ENCODE measurements at places on chromosomes 1 and 21.
A peak's percentile ranks its signal among the peaks of the same experiment; 100 is the strongest.

DNA sequence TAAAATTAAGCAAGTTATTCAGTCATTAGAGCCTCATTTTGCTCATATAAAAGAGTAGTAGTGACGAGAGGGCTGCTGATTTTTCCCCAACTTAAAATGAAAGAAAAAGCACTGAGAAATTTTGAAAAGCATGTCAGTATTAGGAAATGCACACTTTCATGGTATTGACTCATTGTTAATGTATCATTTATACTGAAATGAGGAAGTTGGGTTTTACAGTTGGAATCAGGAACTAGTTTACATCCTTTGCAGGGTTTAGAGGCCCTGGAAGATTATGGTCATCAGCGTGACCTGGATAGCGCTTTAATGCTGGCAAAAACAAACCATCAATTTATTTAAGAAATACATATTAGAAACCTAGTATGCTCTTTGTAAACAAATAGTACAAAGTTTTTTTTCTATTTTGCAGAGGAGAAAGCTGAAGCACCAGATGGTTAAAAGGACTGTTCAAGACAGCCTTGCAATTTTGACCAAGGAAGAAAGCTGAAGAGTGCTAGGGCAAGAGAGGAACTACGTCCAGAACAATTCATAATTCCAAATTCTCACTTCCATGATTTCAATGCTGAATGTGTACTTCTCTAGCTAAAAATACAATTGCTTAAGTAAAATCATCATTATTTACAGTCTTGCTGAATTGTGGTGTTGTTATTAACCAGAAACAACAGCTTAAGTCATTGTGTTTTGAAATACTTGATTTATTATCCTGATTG is 94.8 kb upstream of the SGIP1 start:
- peak; percentile 60 for DNase-seq

GRCh38 chr1:63289135-63289534 is 33.2 kb upstream of the FOXD3 start:
- no peak for DNase-seq

GRCh38 chr1:218350035-218350525 is 4.9 kb downstream of the TGFB2 start:
- DNase-seq: no peak

DNA sequence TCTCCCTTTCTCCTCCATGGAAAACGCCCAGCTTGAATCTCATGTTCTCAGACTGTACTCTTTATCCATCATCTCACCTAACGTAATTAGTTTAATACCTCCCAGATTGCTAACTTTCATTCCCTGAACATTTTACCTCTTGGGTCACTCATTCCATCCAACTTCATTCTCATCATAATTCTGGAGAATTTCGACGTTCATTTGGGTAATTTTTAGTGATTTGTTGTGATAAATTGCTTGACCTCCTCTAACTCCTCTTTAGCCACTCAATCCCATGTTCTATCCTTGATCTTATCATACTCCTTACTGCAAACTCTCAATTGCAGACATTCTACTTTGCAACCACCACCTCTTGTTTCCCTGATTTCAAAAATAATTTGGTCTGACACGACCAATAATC is 28.4 kb downstream of the RPE65 start:
- DNase-seq: no peak

- DNase-seq: no peak
Measured at GRCh38 chr21:45533846-45534635, 8.2 kb downstream of the SLC19A1 start.

GRCh38 chr1:2645776-2646175 is 13.0 kb upstream of the MMEL1 start:
- no peak for DNase-seq

- peak; percentile 80 for DNase-seq
Measured at GRCh38 chr21:37799211-37800056, 116.8 kb downstream of the KCNJ6 start.

- DNase-seq: no peak
Measured at GRCh38 chr1:100780814-100781213, 61.3 kb downstream of the VCAM1 start.

GRCh38 chr1:113479713-113480676 is 89.7 kb downstream of the MAGI3 start:
- DNase-seq: no peak

DNA sequence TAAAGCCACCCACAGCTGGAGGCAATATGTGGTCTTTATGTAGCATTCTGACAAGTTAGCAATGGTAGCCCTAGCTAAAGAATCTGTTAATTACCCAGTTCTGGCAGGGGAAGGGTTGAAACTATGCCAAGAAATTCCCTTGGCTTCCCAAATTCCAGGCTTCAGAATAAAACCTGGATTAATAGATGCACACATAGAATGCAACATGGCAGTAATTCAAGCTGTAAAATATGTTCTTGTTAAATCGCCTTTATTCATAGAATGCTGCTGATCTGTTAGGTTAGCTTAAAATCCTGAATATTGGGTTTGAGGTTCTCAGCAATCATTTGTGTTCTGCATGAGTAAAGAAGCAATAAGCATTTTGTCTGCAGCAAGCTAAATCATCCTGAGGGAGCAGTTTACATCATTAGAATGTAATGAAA is 80.1 kb downstream of the ZNF326 start:
- peak; percentile 44 for DNase-seq

DNA sequence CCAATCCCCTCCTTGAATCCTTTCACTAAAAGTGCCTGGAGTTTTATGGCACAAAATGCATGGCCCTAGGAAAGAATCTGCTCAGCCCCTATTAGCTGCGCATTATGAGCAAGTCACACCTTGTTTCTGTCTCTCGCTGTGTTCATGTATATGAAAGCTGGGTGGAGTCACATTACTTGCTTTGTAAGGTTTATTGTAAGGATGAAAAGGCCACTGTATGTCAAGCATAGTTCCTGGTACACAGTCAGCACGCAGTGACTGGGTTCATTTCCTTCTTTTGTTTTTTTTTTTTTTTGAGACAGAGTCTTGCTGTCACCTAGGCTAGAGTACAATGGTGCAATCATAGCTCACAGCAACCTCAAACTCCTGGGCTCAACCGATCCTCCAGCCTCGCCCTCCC is 6.7 kb upstream of the SLC9A1 start:
- DNase-seq: no peak

DNA sequence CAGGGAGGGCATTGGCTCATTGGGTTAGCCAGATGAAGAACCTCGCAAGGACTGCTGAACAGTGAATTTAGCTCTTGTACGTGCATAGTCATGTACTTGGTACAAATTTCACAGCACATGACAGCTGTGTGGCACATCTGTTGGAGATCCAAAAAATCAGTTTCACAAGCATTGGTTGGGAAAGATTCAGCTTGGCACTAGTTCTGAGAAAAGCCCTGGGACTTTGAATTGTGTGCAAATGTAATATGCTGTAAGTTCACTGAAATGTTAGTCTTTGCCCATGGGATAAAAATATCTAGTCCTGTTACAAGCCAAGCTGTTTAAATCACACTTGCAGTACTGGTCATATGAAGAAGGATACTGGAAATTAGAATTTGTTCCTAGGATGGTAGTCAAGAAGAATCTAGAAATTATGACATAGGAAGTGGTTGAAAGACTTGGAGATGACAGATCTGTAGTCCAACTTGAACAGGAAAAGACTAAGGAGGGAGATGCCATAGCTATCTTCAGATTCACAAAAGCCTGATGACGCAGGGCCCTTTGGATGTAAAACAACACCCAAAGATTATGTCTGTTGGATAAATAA is 19.2 kb downstream of the LAMC2 start:
- peak; percentile 72 for DNase-seq

GRCh38 chr21:38982096-38982495 is 176.4 kb downstream of the ETS2 start:
- peak; percentile 84 for DNase-seq

GRCh38 chr1:33841494-33841893 is 22.4 kb upstream of the HMGB4 start:
- peak; percentile 18 for DNase-seq

DNA sequence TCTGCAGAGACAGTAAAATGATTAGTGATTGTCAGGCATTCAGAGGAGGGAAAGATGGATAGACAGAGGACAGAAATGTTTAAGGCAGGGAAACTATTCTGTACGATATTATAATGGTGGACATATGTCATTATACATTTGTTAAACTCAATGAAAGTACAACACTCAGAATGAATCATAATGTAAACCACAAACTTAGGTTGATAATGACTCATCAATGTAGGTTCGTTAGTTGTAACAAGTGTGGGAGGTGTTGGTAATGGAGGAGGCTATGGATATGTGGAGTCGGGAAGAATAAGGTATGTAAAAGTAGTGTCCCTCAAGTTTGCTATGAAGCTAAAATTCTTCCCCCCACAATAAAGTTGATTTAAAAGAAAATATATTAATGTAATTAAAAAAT is 455.0 kb downstream of the BRINP3 start:
- DNase-seq: no peak

DNA sequence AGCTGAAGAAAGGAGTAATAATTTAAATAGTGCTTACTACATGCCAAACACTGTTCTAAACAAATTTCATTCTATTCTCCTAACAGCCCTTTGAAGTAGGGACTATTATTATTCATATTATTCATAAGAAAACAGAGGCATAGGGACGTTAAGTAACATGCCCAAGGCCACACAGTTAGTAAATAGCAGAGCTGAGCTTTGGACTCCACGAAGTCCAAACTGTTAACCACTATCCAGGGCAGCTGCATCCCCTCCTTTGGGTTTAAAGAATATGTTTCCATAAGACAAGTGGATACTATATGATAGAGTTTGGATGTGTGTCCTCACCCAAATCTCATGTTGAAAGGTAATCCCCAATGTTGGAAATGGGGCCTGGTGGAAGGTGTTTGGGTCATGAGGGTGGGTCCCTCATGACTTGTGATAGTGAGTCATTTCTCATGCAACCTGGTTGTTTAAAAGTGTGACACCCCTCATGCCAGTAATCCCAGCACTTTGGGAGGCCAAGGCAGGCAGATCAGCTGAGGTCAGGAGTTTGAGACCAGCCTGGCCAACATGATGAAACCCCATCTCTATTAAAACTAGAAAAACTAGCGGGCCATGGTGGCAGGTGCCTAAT is 144.0 kb upstream of the CXADR start:
- DNase-seq: no peak

DNA sequence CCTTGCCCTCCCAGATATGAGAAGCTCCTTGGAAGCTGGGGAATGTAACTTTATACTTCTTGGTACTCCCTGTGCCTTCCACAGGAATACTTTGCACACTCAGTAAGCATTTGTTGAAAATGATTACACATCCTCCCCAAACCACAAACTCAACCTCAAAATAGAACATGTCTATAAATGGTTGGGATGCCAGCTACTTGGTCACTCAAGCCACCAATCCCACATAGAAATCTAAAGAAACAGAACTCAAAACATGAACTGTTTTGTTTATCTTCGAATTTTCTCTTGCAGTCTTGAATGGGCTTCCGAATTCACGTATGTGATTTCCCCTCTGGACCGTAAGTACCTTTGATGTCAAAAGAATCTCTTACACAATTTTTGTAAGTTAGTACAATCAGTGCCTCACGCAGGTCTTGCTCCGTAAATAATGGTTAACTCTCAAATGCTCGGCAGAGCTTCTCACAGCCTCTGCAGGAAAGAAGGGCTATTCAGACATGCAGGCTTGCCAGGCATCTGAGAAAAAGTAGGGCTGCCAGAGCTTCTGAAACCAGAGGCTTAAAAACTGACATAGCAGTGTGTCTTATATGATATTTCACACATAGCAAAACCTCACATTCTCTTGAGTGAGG is 26.9 kb downstream of the SORT1 start:
- DNase-seq: peak; percentile 96
